ENCODE measurements at places on chromosomes 3 and 15. TPM values are rescaled to one million over a fixed set of nuclear protein-coding genes. Genes with fewer than 3 reads are reported as not detected.

DNA sequence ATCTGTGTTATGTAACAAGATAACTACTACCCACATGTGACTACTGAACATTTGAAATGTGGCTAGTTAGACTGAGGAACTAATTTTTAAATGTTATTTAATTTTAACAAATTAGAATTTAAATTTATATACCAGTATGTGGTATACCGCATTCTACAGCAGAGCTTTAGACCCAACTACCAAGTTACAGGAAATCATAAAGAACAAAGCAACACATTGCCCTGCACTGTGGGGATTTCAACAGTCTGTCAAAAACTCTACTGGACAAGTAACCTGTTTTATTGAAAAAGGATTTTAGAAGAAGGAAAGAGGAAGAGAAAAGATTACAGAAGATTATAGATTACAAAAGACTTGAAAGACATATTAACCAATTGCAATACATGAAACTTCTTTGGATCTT lies 64.9 kb downstream of the DPH6 start:
- no peak overlapping the region for H3K4me3 ChIP-seq
- H3K27ac ChIP-seq, result no peak overlapping the region
- no peaks in the 10 kb centered on the region for H3K36me3 ChIP-seq
- peaks cover 12% of the 10 kb centered on the region for H3K4me1 ChIP-seq

Gene MYL3
- 0.68 TPM for polyA plus RNA-seq

GRCh38 chr3:65927576-65927975 lies 111.1 kb downstream of the MAGI1 start:
- no peaks in the 10 kb centered on the region for H3K27me3 ChIP-seq
- no peak overlapping the region for H3K4me3 ChIP-seq
- H3K27ac ChIP-seq, result no peak overlapping the region
- no peaks in the 10 kb centered on the region for H3K36me3 ChIP-seq
- DNase-seq, result peak; percentile 23
- H3K4me1 ChIP-seq, result peaks cover 10% of the 10 kb centered on the region

Gene PCSK6
- 0.19 TPM for polyA plus RNA-seq

Gene AQP9
- not detected for polyA plus RNA-seq

Gene NR2E3
- 0.65 TPM for polyA plus RNA-seq

DNA sequence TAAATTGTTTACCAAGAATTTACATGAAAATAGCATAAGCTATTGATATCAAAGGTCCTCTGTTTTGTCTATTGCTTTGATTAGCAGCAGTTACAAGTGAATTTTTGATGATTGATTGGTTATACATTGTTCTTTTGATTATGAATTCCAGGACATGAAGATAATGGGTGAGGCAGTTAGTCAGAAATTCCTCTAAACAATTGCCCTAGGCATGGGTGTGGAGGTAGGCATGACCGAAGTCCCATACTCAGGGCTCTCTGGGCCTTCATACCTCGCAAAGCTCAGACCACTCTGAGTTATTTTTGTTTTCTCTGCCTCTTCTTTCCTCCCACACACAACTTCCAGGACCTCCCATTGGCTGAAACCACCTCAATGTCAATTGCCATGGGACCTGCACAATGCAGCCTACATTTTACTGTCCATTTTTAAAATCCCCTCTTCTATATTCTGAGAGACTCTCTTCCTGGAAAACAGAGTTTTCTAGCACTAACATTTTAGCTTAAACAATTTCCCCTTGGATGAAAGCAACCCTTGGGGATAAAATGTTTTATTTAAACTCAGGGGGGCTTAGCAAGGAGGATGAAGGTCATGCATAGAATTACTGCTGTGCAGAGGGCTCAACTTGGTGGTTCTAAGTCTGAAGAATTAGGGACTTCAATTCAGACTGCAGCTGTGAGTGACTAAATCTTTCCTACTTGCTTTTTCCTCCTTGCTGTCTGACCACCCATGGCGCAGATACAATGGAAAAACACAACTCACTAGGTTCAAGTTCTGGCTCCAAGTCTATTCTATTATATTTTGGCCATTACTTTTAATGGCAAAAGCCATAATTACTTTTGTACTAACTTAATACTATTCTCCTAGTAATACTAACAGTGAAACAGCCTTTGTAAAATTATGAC lies 594.8 kb downstream of the NTRK3 start:
- no peaks in the 10 kb centered on the region for H3K4me1 ChIP-seq
- no peak for DNase-seq
- H3K4me3 ChIP-seq, result no peak overlapping the region
- H3K27ac ChIP-seq, result no peak overlapping the region

- no peak overlapping the region for H3K27ac ChIP-seq
- no peak for DNase-seq
- H3K36me3 ChIP-seq, result no peaks in the 10 kb centered on the region
- H3K4me1 ChIP-seq, result no peaks in the 10 kb centered on the region
These were observed 48.4 kb upstream of the MEIS2 start for GRCh38 chr15:37148714-37149113.

DNA sequence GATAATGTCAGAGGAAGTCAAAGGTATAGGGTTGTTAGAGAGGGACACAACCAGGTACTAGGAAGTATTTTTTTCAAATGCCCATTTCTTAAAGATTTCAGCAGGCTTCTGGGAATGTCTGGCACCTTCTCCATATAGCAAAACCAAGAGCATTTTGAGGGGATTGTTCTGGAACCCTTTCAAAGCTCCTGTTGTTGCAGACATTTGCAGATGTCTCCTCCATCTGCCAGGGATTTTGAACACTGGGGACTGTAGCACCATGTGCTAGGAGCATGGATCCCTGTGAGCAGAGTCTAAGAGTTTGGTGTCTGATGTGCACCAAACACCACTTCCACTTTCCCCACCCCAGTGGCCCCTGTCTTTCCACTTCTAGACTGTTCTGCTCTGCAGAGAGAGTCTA lies 206.0 kb upstream of the KBTBD8 start:
- H3K4me1 ChIP-seq, result no peaks in the 10 kb centered on the region
- no peak for DNase-seq
- no peak overlapping the region for H3K4me3 ChIP-seq
- H3K36me3 ChIP-seq, result no peaks in the 10 kb centered on the region
- no peak overlapping the region for H3K27ac ChIP-seq

DNA sequence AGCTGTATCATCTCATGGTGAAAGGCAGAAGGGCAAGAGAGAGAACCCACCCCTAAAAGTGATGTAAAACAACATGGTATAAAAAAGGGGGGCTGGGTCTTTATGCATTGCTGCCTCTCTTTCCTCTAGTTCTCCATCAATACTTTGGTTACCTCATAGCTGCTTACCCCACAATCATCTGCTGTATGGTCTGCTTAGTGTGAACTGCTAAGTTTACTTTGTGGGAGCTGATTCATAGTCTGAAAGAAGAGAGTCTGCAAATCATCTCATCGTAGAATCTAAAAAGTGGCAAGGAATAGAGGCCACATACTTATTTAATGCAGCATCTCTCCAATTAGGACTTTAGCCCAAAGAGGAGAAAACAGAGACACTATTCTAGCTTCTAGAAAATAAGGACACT lies 546.8 kb downstream of the GBE1 start:
- H3K4me1 ChIP-seq, result peaks cover 32% of the 10 kb centered on the region
- H3K4me3 ChIP-seq, result no peak overlapping the region
- no peak overlapping the region for H3K27ac ChIP-seq
- H3K36me3 ChIP-seq, result no peaks in the 10 kb centered on the region

Gene RHOV
- polyA plus RNA-seq, result not detected

Gene CLSTN2
- not detected for polyA plus RNA-seq

DNA sequence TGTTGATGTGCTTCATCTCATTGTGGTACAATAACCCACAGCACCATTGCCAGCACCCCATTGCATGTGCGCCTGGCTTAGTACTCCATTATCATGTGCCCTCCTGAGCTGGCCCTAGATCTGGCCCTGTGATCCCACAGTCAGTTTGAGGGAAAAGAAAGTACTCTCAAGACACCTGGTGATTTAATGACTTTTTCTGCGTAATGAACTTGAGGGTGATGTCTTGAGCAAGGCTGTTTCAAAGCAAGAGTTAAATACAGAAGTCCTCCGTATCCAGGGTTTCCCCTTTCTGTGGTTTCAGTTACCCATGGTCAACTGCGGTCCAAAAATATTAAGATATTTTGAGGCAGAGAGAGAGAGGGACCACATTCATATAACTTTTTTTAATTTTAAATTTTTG lies 16.3 kb downstream of the C3orf20 start:
- no peaks in the 10 kb centered on the region for H3K36me3 ChIP-seq
- H3K27me3 ChIP-seq, result peaks cover 10% of the 10 kb centered on the region
- H3K27ac ChIP-seq, result no peak overlapping the region
- no peak for DNase-seq
- no peaks in the 10 kb centered on the region for H3K4me1 ChIP-seq
- H3K4me3 ChIP-seq, result no peak overlapping the region
